ENCODE measurements at places on chromosomes 3 and 15.
A peak's percentile ranks its signal among the peaks of the same experiment; 100 is the strongest.

- no peak for DNase-seq
- no peaks in the 10 kb centered on the region for H3K27me3 ChIP-seq
- H3K4me1 ChIP-seq = no peaks in the 10 kb centered on the region
- no peaks in the 10 kb centered on the region for H3K36me3 ChIP-seq
- no peak overlapping the region for H3K27ac ChIP-seq
Observed at GRCh38 chr3:196149831-196150301, 61.3 kb downstream of the ZDHHC19 start.

DNA sequence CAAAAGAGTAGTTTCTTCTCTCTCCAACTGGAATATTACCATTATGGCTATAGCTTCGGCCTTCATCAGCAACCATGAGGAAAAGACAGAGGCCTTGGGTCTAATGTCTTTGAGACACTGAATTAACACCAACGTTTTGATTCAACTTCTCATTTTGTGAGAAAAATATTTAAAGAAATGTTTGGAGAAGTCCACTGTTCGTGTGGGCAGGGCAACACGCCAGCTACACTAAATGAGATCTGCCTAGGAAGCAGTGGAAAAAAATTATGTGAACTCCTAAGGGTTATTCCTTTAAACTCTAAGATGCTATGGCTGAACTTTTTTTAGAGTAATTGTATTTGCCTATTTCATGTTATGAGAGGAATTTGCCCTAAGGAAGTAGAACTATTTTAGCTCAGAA, 41.8 kb downstream of the NCEH1 start:
- no peaks in the 10 kb centered on the region for H3K4me1 ChIP-seq
- no peaks in the 10 kb centered on the region for H3K27me3 ChIP-seq
- H3K4me3 ChIP-seq = no peak overlapping the region
- no peak overlapping the region for H3K27ac ChIP-seq
- H3K36me3 ChIP-seq = no peaks in the 10 kb centered on the region

DNA sequence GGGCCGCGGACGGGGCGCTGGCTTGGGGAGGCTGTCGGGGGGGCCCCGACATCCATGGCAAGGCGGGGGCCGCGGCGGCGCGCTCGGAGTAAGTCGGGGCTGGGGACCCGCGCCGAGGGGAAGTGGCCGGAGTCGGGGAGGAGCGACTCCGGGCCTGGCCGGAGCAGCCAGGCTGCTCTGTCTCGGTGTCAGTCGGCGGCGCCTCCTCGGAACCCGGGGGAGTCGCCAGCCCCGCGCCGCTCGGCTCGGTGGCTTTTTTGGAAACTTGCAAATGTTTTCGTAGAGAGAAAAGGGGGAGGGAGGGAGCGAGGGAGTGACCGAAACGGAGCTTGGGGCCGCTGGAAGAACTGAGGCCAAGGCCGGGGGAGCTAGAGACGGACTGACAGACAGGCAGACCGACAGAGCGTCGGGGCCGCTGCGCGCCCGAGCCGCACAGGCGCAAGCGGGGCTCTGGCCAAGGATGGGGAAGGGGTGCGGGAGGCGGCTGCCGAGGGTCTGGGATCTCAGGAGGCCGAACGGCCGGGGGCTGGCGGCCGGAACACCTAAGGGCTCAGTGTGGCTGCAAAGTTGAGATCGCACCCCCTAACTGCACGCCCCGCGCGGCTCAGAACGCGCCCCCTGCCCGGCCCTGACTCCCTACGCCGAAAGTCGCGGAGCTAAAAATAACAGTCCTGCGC, 5.0 kb downstream of the PTH1R start:
- peak; percentile 7 for DNase-seq
- H3K4me3 ChIP-seq = peak overlapping the region; percentile 48
- H3K27me3 ChIP-seq = no peaks in the 10 kb centered on the region
- H3K27ac ChIP-seq = no peak overlapping the region

DNA sequence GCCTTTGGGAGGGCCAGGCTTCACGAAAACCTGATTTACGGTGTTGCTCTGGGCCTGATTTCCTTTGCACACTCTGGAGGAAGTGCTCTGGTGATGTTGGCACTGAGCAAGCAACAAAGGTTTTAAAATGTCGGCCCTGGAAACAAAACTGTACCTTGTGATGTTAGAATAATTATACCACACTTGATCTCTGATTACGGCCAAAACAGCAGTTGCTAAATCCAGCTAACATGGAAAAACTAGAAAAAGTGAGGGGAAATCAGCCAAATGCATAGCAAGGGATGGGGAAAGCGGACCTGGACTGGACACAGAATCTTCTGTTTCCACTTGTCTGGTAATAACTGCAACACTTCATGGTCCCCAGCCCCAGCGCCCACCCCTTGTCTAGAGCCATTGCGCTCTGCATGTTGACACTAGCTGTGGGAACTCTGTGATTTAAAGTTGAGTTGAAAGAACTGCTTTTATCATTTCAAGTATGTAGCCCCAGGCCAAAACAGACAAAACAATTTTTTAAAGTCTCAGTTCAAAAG, 120.1 kb downstream of the VGLL4 start:
- H3K36me3 ChIP-seq = no peaks in the 10 kb centered on the region
- H3K4me3 ChIP-seq = no peak overlapping the region
- H3K27me3 ChIP-seq = no peaks in the 10 kb centered on the region
- H3K4me1 ChIP-seq = no peaks in the 10 kb centered on the region
- DNase-seq = peak; percentile 22

DNA sequence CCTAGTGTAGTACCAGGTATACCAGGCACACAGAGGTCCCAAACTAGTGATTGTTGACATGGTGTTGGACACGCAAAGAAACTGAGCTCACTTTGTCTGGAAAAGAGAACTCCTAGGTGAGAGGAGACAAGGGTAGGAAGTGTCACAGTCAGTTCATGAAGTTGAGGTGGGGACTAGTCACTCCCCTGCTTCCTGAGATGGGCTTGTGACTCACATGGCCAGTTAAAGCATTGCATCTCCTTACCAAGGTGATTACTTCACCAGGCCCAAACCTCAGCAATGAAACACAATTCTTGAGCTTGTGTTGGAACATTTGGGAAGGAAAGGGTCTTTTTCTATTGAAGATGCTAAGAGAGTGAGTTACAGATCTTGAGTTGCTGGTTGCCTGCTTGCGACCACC, 49.2 kb upstream of the RAD18 start:
- H3K36me3 ChIP-seq = no peaks in the 10 kb centered on the region
- no peak overlapping the region for H3K27ac ChIP-seq
- H3K4me3 ChIP-seq = no peak overlapping the region

DNA sequence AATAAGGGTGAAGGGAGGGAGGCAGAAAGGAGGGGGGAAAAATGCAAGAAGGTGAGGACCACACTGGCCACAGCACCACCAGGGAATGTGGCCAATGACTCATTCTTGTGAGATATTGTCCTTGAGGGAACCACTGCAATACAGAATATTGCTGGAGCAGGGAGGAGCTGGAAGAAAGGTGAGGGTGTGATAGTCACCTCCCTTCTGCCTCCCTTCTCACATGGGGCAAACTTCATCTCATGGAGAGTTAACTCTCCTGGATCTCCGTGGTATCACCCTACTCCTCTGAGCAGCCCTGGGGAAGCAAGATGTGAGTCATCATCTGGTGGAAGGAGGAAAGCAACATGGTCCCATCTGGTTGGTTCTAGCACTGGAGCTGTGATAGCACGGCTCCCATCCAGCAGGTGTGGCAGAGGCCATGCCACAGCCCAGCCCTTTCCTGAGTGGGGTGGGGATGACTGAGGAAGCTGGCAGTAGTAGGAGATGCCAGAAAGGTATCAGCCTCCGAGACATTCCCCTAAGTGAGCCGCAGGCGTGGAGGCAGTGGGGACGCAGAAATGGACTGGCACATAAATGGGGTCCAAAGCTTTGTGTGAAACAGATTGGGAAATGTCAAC, 115.9 kb upstream of the LPP start:
- no peak for DNase-seq
- H3K4me1 ChIP-seq = no peaks in the 10 kb centered on the region
- H3K4me3 ChIP-seq = no peak overlapping the region
- H3K27me3 ChIP-seq = no peaks in the 10 kb centered on the region
- no peak overlapping the region for H3K27ac ChIP-seq

Measured in A673 (cell line).